SW480 (cell line): ENCODE measurements at places on chromosomes 4 and X.
A peak's percentile ranks its signal among the peaks of the same experiment; 100 is the strongest.

- no peak for DNase-seq
Observed at GRCh38 chr4:78735697-78736096, 40.5 kb upstream of the BMP2K start.

GRCh38 chrX:102995316-102995715, 58.2 kb downstream of the RAB40AL start:
- DNase-seq: no peak

DNA sequence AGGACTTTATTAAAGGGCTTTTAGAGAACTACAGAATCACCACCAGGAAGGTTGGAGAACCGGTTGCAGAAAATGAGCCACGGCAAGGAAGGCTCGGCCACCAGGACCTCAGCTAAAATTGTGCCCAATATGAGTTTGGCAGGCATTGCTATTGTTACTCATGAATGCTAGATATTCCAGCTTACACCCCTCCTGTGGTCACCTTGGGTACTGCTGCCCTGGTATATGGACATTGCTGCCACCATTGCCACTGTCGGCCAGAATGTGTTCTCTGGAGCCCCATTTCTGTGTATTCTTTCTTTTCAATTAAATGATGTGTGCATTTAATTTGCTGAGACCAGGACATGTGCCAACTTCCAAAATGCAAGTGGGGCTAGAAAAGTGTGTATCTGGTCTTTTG, 626.7 kb upstream of the BOD1L1 start:
- peak; percentile 29 for DNase-seq

- peak; percentile 25 for DNase-seq
Observed at GRCh38 chr4:186105647-186106321, 1.3 kb downstream of the FAM149A start.

DNA sequence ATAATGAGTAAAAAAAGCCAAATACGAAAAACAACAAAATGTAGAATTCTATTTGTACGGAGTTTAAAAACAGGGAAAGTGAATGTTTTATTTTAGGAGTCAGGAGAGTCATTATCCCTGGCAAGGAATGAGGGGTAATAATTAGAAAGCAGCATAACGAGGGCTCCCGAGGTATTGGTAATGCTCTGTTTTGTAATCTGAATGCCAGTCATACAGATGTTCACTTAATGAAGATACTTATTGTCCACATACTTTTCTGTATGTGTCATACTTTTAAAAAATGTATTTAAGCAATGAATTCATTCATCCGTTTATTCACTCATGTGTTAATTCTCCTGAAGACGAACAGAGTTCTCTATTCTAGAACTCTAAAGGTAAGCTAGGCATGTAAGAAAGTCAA, 87.8 kb upstream of the BMP2K start:
- DNase-seq: no peak

DNA sequence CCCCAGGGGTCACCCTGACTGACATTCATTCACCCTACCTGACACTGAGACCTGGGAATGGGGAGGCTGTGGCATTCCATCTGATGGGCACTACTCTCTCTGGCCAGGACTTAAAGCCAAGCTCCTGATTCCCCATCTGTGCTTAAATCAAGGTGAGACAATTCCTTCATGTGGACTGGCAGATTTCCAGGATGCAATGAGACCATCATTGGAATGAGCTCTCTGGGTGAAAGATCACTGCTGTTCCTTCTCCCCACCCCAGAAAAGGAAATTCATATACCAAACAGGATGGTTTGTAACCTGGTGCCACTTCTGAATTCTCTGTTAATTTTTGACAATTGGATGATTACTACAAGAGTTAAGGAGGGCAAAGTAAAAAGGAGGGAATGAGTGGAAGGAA, 354.8 kb downstream of the MID1IP1 start:
- DNase-seq: no peak
